ENCODE measurements at places on chromosomes 5 and 9. TPM values are rescaled to one million over a fixed set of nuclear protein-coding genes. Genes with fewer than 3 reads are reported as not detected.

DNA sequence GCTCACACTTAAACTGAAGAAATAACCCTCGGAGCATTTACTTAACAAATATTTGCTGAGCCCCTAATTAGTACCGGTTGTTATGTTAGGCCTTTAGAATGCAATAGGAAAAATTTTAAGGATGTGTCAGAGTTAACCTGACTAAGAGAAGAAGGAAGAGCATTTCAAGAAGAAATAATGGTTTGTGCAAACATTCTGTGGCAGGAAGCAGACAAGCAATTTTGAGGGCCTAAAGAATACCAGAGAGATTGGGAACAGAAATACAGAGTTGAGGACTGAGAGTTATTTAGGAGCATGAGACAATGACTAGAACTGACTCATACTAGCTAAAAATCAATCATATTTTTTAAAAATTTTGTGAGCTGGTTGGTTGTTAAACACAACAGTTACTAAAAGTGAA, 218.8 kb downstream of the PRR16 start:
- peak; percentile 41 for DNase-seq

GRCh38 chr9:35935755-35936509, 22.0 kb downstream of the OR2S2 start:
- DNase-seq: no peak

DNA sequence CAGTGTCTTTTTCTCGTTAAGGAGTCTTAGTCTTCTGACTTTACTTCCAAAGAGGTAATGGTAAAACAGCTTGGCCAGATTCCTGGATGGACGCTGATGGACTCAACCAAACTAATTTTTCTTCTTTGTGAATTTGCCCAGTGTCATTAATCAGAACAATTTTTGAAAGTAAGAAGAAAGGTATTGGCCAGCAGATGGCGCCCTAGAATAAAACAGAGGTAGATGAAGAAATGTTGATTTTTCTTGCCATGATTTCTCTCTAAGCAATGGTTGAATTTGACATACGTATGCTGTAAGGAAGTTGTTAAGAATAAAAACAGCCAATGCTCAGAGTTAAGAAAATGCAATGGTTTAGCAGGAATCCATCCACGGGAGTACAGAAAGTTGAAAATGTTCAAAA, 500.0 kb downstream of the DIRAS2 start:
- DNase-seq: peak; percentile 7

DNA sequence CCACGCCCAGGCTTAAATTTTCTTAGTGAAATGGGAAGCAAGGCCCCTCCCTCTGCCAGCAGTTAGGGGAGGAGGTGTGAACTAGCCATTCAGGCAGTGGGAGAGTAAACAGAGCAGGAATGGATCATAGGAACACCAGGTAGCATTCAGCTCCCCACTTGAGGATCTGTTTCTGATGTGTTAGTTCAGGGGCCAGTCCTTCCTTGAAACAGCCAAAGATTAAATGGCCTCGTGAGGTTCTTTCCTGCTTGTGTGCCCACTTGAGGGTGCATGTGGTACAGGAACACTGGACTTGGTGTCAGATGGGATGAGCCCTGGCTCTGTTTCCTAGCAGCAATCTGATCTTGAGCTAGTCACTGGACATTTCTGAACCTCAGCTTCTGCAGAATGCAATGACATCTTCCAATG, 21.2 kb downstream of the FAXDC2 start:
- peak; percentile 50 for DNase-seq

DNA sequence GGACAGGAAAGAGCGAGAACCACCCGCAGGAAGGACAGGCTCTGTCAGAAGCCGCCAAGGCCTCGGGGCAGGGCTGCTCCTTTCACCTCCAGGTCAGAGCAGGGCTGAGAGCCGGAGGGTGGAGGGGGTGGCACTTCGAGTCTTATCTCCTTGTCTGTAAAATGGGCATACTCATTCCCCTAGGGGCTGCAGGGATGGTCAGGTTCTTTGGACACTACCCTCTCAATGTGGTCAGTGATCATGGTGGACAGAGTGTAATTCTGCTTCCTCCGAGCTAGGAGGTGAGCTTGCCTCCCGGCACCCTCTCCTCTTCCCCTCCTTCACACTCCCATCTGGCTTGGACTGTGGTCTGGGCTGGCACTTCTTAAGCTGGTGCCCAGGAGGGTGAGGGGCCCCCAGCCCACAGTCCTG, 39.6 kb downstream of the RGS3 start:
- no peak for DNase-seq

DNA sequence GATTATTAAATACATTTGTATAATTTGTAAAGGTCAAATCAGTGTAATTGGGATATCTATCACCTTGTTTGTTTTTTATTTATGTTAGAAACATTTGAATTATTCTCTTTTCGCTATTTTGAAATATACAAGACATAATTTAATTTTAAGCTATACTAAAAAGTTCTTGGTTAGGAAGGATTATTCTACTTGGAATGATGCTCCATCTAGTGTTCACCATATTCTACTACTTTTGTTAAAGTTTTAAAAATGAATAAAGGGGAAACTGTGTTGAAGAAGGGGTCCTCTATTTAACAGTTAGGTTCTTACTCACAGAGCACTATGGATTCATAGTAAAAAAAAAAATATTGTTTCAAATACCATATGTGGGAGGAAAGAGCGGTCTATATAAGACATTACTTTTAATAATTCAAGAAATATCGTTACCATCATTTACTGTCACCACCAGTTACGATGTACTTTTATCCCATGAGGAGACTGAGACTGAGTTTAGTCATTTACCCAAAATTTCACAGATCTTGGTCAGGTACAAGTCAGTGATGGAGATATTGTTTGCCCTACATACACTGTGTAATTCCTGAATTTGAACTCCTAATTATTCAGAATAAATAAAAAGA, 6.3 kb upstream of the STOM start:
- no peak for DNase-seq

DNA sequence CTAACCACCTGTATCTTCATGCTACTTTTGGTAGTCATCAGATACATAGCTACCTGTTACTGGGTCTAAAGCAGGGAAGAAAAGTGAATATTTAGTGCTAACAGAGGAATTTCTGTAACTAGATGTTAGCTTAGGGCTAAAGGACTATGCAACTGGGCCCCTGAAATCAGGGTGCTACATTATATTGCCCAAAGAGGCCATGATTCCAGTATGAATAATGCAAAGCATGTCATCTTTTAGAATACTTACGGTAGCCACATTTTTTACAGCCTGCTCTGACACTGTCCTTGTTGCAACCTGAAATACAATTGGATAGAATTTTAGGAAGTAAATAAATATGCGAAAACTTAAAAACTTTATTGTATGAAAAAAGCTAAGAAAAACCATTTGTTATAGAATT, 14.4 kb downstream of the SREK1IP1 start:
- DNase-seq: no peak

DNA sequence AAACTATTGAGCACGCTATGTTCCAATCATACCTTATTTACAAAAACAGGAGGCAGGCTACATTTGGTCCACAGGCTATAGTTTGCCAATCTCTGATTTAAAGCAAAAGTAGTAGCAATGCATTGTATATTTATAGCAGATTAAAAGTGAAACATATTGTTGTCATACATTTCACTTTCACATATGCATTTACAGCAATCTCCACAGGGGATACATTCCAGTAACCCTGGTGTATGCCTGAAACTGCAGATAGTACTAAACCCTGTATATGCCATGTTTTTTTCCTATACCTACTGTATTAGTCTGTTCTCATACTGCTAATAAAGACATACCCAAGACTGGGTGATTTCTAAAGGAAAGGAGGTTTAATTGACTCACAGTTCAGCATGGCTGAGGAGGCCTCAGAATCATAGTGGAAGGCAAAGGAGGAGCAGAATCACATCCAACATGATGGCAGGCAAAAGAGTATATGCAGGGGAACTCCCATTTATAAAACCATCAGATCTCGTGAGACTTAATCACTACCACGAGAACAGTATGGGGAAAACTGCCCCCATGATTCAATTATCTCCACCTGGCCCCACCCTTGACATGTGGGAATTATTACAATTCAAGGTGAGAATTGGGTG, 5.9 kb upstream of the CSF1R start:
- no peak for DNase-seq

GRCh38 chr5:73986729-73987128, 360.7 kb downstream of the ARHGEF28 start:
- no peak for DNase-seq

- DNase-seq: no peak
Observed at GRCh38 chr5:174500636-174501035, 223.7 kb upstream of the MSX2 start.

DNA sequence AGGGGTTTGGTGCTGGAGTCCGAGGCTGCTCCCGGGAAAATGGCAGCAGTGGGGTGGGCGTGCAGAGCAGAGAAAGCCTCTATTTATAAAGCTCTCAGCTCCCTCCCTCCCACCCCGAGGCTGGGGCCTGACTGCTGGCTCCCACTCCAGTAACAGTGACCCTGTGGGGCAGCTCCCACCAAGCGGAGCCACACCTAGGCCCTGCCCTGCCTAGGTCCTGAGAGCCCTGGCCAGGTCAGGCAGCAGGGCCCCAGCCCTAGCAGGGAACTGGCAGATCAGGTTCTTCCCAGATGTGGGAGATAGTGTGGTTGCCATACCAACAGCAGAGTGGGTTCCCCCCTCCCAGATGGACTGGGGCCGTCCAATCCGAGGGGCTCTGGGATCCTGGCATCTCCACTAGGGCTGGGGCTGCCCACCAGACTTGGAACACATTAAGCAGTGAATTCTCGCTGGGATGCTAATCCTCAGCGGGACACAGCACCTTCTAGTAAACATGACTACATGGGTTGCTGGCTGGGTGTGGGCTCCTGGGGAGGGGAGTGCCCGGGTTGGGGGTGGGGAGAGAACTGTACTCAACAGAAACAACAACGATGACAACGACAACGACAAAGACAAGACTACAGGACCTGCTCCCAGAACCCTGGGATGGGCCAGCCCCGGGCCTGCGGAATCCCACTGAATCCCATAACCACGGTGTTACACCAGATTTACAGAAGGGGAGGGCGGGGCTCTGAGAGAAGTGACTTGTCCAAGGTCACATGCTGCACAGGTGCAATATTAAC, 1.5 kb downstream of the SH3GLB2 start:
- DNase-seq: no peak

DNA sequence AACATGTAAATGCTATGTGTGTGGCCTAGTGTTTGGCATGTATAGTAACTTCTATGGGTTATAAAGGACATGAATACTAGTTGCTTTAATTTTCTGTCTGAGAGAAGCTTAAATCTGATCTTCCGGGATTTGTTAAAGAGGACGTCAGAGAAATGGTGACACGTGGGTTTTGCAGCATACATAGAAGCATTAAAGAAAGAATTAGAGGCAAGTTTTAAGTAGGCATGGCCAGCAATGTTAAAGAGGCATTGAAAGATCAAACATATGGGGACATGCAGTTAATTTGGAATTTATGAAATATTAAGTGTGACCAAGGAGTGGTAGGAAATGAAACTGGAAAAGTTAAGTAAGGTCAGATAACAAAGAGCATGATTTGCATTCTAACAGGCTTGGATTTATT, 311.4 kb upstream of the RIOK2 start:
- DNase-seq: no peak

GRCh38 chr5:174324680-174325079, 279.2 kb downstream of the NSG2 start:
- DNase-seq: no peak

DNA sequence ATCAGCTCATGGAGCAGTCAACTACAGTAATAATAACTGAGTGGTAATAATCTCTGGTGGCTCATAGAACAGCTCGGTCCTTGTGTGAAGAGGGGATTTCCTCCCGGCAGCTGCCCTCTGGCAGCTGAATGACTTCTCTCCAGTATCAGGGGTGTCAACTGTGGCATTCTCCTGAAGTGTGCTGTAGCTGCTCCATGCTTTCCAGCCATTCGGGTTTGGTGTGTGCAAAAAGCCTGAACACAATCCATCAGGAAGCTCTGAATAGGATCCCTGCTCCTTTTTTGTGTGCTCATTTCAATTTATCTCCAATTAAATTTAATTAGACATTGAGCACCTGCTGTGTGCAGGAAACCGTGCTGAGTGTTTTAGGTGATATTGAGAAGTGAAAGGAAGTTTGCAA, 59.8 kb upstream of the BARX1 start:
- no peak for DNase-seq

DNA sequence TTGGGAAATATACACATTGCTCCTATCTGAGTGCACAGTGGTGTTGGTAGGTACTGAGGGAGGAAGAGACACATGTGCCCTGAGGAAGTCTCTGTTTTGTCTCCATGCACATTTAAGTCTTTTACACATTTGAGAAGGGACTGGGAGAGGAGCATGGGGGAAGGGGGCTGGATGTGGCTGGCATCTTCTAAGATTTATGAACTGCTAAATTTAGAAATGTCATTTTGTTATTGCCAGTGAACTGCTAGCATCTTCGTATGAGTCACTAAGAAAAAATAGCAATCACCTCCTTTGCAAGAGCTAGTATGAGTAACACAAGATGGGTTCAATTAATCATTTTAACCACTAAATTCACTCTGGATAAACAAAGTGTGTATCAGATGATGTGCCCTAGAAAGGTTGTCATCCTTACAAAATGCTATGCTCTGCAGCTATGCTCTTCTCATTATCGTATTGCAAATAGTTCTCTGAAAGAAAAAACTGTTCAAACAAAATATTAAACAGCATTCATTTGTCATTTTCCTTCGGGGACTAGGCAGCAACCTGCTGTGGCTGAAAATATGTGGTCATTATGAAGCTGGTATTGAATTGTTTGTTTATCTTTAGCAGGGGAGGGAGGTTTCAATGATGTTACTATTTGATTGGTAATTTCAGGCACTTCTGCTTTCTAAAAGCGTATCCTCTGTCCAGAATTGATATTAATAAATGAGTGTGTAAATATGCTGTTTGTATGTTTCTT, 236.5 kb downstream of the DMRTA1 start:
- DNase-seq: peak; percentile 86

- peak; percentile 37 for DNase-seq
Observed at GRCh38 chr5:52560366-52560765, 227.3 kb upstream of the ITGA1 start.

DNA sequence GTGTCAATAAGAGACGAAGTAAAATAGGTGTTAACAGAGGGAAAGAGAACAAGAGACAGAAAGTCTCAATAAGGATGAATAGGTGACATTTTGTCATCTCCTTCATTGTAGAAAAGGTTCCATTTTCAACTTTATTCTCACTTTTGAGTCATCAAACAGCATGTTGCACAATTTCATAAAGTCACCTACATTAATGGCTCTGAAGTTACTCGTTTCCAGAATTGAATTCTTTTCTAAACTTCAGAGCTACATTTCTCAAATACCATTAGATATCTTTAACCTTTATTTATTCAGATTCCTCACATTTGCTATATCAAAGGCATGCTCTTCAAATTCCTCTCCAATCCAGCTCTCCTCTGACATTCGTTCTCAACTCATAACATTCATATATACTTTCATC, 13.1 kb downstream of the ADAMTS6 start:
- DNase-seq: no peak

GRCh38 chr5:2223303-2223702, 340.6 kb upstream of the IRX4 start:
- DNase-seq: peak; percentile 44

FRRS1L gene
- not detected for total RNA-seq

HTR4 gene
- total RNA-seq: not detected

EPB41L4B gene
- total RNA-seq: 3.6 TPM

CPEB4 gene
- 11.1 TPM for total RNA-seq

KCNV2 gene
- not detected for total RNA-seq

DRD1 gene
- total RNA-seq: not detected

FAM81B gene
- total RNA-seq: not detected

SAXO1 gene
- not detected for total RNA-seq

VDAC1 gene
- total RNA-seq: 405 TPM

ASS1 gene
- total RNA-seq: 2.7 TPM

PDCD1LG2 gene
- total RNA-seq: 4.0 TPM

KIF20A gene
- total RNA-seq: 99.6 TPM

SLC34A3 gene
- not detected for total RNA-seq

ADGRV1 gene
- 0.43 TPM for total RNA-seq

All from HT1080 (cell line).